ENCODE measurements at places on chromosomes 4 and X.

GRCh38 chr4:159639671-159640323 is 536.9 kb downstream of the RAPGEF2 start:
- DNase-seq: no peak

DNA sequence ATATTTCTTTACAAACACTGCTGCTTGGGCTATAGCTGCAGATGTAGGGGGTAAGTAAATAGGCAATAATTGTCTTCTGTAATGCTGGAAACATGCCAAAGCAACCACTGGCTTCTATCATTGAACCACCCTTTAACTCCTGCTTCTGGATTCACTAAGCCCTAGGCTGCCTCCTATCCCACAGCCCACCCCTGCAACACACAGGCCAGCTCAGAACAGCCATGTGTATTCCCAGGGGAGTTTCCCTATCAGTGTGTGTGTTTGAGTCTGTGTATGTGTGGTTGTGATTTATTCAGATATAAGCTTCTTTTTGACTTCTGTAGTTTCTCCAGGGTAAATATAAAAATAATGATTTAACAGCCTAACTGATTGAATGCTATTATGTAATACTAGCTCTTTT is 291.3 kb downstream of the PCDH10 start:
- DNase-seq: no peak

- DNase-seq: no peak
These were observed 54.1 kb downstream of the TLR10 start for GRCh38 chr4:38728631-38729141.

- DNase-seq: no peak
These were observed 387.5 kb upstream of the GRID2 start for GRCh38 chr4:91916219-91916618.

DNA sequence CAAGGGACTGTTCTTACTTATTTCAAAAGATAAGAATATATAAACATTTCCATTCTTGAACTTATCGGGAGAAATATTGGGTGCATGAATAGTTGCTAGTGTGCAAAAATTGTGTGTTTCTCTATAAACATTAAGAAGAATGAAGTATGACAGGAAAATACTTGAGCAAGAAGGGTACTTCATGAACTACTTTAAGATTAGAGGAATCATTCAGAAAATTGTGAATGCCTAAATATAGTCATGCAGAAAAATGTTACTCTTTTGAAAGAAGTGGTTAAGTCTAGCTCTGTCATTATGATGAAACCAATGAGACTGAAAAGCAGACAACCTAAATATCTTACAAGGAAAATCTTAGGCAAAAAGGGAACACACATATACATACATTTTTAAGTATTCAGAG is 207.8 kb upstream of the PCDH18 start:
- no peak for DNase-seq

DNA sequence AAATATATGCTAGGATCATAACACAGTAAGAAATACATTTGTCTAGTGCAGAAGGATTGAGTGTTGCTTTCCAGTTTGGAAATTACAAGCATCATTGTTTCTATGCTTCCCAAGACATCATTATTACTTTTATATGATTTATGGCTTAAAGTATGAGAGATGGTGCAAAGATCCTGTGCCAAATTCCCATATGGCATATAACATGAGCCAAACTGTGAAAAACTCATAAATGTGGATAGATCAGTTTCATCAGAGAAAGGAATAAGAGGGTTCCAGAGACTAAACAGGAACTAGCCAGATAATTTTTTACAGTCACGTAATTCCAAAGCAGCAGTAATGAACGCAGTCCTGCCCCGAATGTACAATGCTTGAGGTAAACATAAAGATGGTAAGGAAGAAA is 126.3 kb downstream of the PRDM5 start:
- no peak for DNase-seq

DNA sequence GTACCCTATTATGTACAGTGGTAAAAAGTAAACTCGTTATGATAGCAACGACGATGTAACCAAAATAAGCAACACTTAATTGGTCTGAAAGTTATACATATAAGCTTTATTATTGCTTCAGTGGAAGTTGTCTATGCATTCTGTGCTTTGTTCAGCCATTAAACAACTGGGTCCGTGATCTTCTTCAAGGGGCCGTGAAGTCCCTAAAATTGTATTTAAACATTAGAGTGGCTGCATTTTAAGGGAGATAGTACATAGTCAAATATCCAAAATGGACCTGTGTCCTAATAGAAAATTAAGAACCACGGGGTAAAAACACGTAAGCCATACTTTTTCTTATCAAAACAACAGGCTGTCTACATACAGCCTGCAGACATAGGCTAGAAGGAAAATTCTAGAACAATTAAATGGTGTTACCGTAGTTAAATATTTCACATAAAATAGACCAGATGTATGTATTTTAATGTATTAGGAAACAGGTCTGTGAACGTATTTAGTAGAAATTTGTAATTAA is 2.1 kb downstream of the GUCY1A1 start:
- DNase-seq: no peak

DNA sequence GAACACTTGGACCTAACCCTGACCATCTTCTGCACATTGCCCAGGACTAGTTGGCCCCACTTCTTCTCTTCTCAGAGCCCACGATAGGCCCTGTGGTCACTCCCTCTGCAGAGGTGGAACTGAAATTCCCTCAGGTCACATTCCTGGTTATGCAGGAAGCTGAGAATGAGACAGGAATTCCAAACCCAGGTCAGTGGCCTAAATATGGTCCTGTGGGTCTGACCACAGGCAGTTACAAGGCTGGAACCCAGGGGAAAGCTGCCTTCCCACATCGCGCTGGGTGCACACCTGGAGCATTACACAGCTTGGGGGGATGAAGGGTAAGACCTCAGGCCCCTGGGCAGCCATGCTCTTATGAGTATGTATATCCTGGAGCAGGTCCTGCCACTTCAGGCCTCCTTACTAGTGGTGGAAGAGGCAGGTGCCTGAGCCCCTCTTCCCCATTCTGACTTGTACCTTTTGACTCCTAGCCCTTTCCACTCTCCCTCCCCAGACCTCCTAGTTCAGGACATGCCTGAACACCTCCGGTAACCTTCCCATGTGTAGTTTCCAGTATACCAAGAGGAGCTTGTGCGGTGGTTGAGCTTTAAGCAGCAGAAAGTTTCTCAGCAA is 173.5 kb downstream of the ASMT start:
- DNase-seq: no peak

DNA sequence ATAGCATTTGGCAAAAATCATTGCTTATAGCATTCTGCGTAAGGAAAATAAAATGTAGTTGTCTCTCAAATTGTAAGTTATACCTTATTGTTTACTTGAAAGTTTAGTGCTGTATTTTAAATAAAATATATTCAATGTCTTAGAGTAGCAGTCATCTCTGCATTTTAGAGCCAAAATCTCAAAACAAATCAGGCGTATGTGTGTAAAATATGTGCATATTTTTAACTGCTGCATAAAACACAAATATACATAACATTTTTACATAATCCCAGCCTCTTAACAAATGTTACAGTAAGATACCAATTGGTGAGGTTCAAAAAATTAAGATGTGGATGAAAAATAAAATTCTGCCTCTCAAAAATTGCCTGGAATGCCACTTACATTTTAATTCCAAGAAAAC is 145.8 kb upstream of the AGA start:
- no peak for DNase-seq

DNA sequence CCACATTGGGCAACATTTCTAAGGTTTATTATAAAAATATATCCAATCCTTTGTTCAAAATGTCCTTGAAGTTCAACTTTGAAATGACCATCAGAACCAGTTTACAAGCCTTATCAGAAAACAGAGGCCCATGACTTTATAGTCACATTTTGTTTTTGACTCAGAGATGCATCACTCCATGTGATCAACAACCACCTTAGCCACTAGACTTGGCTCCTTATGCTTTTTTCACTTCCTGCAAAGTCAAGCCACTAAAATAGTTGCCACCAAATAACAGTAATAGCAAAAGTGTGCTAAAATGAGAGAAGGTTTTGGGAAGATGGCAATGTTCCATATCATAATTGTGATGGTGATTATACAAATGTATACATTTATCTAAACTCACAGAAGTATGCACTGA is 181.7 kb downstream of the MAML3 start:
- no peak for DNase-seq

DNA sequence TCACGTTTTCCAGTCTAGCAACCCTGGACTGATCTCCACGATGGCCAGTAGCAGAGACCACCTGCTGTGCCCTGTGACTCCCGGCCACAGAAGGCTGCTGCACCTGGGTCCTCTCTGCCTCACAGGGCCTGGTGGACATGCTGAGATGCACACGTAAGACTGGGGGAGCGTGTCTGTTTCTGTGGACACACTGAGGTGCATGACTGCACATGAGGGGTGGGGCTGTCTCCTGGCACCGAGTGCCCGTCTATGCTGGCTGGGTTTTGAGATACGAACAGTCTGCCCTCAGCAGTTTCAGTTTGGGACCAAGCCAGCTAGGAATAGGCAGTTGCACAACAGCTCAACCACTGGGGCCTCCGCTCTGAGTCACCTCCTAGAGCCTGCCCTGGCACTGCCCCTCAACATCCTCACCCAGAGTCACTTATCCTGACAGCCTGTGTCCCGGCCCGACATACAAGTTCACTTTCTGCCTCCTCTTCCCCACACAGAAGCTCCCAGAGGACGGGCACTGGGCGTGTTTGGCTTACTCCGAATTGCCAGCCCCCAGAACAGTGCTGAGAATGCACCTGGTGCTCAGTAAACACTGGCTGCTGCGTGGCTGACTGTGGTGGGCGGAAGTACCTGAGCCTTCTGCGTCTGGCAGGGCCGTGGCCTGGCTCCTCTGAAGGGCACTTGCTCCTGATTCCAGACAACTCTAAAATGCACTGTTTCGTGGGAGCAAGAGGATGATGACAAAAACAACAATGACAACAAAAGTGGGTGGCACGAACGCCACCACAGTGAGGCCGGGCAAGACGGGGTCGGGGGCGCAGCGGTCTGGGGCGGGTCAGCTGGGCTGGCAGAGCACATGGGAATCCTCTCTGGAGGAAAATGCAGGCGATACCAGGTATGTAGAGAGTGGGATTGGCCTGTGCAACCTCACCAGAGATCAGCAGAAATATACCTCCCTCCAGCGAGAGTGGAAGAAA is 30.9 kb downstream of the RNF212 start:
- no peak for DNase-seq

- no peak for DNase-seq
These were observed 60.1 kb upstream of the SORCS2 start for GRCh38 chr4:7132249-7132648.

Measured in endothelial cell (in vitro differentiated cells).